Urinary bladder (tissue), 4 donors: ENCODE measurements at places on chromosomes 5 and 9.

- DNase-seq = no peak
These were observed 56.8 kb upstream of the TMEM252 start for GRCh38 chr9:68597362-68597997.

DNA sequence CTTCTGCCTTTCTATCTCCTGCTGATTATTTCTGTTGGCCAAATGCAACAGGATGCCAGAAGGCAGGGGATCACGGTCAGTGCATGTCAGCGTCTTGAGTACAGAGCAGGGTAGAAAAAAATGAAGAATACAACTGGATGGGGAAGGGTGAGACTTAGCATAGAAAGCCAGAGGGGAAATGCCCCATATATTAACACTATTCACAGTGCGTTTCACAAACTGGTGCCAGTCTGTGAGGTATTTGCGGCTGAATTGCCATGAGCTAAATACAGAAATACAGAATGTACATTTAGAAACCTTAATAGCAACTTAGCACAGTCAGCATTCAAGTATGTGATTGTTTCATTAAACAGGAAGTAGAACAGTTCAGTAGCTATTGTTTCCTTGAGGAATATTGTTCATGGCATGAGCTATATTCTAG lies 31.0 kb upstream of the SLC1A3 start:
- DNase-seq = no peak

GRCh38 chr5:39678534-39678933 lies 253.8 kb upstream of the DAB2 start:
- no peak for DNase-seq

DNA sequence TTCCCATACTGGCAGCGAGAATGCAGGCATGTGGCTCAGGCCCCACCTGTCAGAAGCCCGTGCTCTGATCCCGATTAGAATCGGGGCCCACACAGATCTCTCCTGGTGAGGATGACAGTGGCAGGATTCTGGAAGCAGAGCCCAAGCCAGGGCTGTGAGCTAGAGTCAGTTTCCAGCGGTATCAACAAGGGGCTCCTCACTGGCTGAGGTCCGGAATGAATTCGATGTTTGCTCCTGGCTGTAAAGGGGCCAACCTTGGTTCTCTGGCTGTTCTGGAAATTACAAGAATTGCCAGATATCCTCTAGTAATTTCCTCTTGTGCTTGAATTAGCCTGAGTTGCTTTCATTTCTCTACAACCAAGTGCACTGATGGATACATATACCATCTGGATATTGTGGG lies 129.1 kb upstream of the SPRY4 start:
- no peak for DNase-seq

DNA sequence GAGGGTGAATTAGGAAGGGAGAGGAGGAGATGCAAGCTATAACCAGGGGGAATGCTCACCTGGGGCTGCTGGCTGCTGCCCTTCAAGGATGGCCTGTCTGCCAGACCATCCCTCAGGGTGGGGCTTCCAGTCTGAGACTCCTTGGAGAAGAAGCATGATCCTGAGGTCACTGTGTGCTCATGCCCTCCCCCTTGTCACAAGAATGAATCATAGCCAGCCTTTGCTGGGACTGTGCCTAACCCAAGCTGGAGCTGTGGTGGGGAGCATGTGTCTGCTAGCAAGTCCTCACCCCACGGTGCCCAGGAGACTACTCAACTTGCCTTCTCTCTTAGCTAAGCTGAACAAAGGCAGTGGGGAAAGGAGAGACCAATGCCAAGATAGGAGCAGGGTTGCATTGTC lies 463.6 kb downstream of the SPOCK1 start:
- no peak for DNase-seq

DNA sequence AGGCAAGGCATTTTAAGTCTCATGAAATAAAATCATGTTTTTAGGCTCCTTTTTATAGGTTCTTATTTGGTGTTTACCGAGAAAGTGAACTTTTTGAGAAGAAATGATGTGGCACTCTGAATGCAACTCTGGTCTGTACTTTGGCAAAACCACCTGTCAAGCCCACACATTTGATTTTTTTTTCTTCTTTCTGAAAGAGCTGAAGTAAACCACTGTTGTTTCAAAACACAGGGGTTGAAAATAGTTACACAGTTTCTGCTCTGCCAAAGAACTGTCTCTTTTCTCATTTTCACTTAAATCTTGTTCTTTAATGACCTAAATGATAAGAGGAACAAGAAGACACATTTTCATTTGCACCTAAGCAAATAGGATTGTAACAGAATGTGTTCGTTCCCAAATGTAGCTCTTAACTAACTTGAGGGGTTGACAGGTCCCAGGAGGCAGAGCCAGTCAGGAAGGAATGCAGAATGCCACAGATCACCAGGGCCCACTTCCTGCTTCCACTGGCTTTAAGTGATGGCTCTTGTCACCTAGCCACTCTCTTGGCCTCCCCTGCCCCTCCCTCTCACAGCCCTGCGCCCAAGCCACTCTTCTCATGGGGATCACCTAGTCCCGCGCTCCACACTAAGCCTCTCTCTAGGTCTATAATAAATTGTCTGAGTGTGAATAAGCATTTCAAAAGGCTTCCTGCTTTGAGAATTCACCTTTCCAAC lies 47.3 kb downstream of the MED27 start:
- no peak for DNase-seq

GRCh38 chr5:128228521-128228920 lies 145.0 kb downstream of the SLC12A2 start:
- DNase-seq = peak; percentile 42

GRCh38 chr5:50328193-50328729 lies 112.8 kb downstream of the EMB start:
- no peak for DNase-seq

GRCh38 chr5:52771343-52772039 lies 16.2 kb upstream of the ITGA1 start:
- DNase-seq = no peak

- DNase-seq = no peak
These were observed 6.3 kb downstream of the ARL15 start for GRCh38 chr5:54304040-54304439.

GRCh38 chr9:121563881-121564460 lies 64.3 kb upstream of the GGTA1 start:
- no peak for DNase-seq

GRCh38 chr9:2427120-2427891 lies 194.3 kb upstream of the VLDLR start:
- DNase-seq = no peak

- no peak for DNase-seq
These were observed 4.3 kb downstream of the SPINK4 start for GRCh38 chr9:33244137-33244784.

DNA sequence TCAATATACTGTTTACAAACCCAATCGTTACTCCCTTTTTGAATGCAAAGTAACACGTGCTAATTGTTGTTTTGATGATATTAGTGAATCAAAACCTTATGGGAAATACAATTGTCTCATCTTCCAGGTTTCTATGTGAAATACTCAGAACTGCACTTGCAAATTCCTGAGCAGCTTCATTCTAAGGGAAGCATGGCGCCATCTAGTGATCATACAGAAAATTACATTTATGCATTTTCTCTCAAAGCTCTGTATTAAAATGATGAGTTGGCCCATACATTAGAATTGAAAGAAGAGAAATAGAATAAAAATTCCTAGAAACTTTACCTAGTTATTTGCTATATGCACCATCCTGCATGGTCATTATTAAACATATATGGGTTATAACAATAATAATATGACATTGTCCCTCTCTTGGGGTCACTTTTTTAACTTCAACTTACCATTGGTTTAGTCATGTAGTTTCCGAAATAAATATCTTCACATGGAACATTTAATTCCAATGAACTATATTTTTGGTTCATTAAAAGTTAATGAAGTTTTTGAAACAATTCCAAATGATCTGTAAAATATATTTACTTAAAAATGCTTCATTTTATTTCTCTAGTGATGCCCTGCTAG lies 220.0 kb downstream of the PDE4D start:
- peak; percentile 21 for DNase-seq

GRCh38 chr9:2053883-2054845 lies 39.0 kb downstream of the SMARCA2 start:
- DNase-seq = no peak

GRCh38 chr9:124260769-124261603 lies 3.2 kb downstream of the NEK6 start:
- DNase-seq = no peak

DNA sequence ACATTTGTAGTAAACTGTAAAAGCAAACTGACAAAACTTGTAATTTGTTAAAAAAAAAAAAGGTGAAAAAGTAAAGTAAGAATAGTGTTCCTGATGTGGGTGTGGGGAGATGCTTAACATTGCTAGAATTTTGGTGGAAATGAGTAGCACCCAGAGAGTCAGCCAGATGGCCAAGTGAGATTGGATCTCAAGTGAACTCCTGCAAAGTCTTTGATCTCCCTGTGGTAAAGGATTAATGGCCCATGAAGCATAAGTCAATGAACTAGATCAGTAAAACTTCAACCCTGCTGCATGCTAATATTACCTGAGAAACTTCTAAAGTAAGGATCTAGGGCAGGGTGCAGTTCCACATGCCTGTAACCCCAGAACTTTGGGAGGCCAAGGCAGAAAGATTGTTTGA lies 19.0 kb upstream of the FAM169A start:
- no peak for DNase-seq

DNA sequence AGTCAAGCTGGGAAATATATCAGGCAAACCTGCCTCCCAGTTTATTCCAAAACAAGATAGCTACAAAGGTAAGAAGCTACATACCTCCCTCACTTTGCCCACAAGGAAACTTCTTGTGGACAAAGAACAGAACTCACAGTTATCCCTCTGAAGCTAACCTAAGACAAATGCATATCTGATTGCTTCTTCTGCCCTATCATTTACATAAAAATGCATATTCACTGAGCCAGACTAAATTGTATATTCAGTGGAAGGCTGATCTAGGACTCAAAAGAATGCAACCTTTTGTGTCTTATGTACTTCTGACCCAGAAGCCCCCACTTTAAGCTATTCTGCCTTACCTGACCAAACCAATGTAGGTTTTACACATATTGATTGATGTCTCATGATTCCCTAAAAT lies 276.8 kb downstream of the HTR1A start:
- DNase-seq = no peak

- no peak for DNase-seq
These were observed 46.6 kb downstream of the CYFIP2 start for GRCh38 chr5:157312492-157312891.

DNA sequence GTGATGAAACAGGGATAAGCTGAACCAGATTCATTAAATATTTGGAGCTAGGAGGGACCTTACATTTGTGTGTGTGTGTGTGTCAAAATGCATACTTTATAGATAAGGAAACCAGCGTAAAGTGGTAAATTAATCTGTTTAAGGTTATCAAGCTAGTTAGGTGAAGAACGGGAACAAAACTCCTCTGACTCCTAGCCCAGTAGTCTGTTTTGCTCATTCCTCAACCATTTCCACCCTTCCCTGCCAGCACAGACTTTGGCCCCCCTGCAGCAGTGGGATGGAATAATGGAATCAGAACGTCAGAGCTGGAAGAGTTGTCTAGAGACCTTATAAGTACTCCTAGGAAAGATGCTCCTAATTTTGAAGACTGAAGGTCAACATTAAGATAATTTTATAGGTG lies 6.5 kb downstream of the AGXT2 start:
- DNase-seq = no peak

DNA sequence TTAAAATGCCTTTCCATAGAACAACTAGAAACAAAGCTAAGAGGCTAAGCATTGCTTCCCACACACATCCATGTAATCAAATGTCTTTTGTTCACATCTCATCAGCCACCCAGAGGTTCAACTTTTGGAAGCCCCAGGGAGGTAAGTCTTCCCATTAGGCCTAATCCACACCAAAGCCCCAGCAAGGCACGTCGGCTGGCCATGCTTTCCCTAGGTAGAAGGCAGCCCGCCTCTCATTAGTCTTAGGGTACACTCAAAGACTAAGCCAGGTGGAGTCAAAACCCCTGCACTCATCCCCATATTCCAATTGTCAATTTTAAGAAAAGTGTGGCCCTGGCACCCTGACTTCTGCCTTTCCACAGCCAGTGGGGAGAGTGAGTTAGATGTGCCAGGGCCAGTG lies 87.9 kb downstream of the ATPSCKMT start:
- no peak for DNase-seq

GRCh38 chr5:81213070-81213469 lies 20.1 kb upstream of the CKMT2 start:
- no peak for DNase-seq

DNA sequence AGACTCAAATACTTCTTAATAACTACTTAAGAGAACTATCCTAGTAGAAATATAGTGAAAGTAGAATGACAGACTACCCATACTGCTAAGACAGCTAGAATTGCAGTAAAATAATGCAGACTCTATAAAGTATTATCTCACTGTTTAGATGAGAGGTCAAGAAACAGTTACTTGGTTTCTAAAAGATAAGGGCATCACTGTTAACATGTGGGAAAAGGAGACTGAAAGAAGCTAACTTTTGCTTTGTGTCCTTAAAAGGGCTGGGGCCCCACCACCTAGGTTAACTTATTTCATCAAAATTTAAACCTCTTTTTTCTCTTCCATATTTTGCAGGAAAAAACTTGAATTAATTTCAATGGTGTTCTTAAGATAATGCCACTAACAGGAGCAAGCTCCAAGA lies 204.3 kb downstream of the CNTLN start:
- DNase-seq = no peak

GRCh38 chr5:171528865-171529614 lies 109.6 kb downstream of the FGF18 start:
- no peak for DNase-seq

DNA sequence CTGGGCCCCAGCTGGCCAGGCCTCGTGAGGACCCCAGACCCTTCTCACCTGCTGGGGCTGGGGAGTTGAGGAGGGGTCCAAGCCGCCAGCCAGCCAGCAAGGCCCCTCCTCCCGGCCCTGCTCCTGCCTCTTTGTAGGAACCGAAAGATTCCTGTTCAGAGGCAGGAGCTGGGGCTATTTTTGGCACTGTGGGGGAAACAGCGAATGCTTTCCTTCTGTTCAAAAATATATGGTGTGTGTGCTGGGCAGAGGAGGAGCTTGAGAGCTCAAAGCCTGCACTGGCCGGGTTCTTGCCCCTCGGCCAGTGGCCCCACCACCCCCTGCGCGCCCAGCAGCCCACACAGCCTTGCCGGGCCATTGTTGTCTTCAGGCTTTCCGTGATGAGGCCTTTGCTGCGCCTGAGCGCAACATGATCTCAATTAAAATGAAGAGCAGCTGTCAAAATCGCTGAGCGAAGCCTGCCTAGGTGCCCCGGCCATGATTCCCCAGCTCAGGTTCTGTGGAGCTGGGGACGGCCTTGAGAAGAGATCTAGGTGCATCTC lies 13.4 kb downstream of the NCS1 start:
- no peak for DNase-seq

GRCh38 chr9:2984491-2984890 lies 140.6 kb upstream of the PUM3 start:
- DNase-seq = no peak

GRCh38 chr5:135172718-135173117 lies 138.7 kb upstream of the PITX1 start:
- no peak for DNase-seq

- DNase-seq = peak; percentile 77
These were observed 107.0 kb downstream of the TRIO start for GRCh38 chr5:14250084-14250695.

- no peak for DNase-seq
These were observed 24.8 kb downstream of the ANXA1 start for GRCh38 chr9:73176450-73176875.
